ENCODE measurements at places on chromosomes 16 and 17. TPM values are rescaled to one million over a fixed set of nuclear protein-coding genes. Genes with fewer than 3 reads are reported as not detected.

DNA sequence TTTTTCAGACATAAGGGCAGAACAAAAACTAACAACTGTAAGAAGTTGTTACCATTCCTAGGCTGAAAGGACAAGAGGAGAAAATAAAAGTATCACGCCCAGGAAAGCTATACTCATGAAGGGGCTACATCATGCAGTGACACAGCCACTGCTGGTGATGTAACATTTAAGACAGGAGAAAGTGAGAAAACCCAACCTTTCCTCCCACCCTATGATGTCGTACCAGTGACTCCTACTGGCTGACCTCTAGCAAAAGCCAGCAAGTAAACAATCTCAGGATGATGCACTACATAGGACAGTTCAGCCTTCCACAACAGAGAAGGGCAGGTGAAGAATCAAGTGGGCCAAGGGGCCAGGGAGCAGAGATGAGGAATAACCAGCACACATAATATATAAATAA, 14.0 kb upstream of the OR1E2 start:
- DNase-seq: no peak
- no peaks in the 10 kb centered on the region for H3K4me1 ChIP-seq
- no peak overlapping the region for H3K4me3 ChIP-seq
- H3K36me3 ChIP-seq: no peaks in the 10 kb centered on the region
- no peak overlapping the region for H3K27ac ChIP-seq

DNA sequence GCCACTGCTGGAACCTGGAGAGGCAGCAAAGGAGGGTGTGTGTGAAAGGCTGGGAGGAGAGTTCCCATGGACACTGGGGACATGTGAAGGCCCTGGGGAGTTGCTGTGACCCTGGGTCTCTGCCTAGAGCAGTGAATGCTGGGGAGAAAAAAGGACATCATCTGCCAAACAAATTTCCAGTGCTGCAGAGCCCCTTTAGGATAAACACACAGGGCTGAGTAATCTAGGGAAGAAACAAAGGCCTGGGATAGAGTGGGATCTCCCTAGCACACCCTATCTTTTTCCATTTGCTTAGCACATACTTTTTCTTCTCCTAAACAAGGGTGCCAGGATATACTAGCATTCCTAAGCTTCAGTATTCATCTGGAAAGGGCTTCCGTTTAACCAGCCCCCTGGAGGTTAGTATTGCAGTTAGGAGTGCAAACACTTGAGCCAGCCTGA, 3.3 kb upstream of the HIGD1B start:
- H3K4me3 ChIP-seq: no peak overlapping the region
- peaks cover 15% of the 10 kb centered on the region for H3K4me1 ChIP-seq
- H3K27ac ChIP-seq: peak overlapping the region; percentile 39
- no peaks in the 10 kb centered on the region for H3K36me3 ChIP-seq
- peak; percentile 30 for DNase-seq
- no peaks in the 10 kb centered on the region for H3K27me3 ChIP-seq

- H3K36me3 ChIP-seq: no peaks in the 10 kb centered on the region
- DNase-seq: no peak
- H3K27ac ChIP-seq: no peak within 1 kb of the TSS
- peaks cover 5% of the 10 kb centered on the region for H3K27me3 ChIP-seq
- H3K4me3 ChIP-seq: no peak within 1 kb of the TSS
Measured at GRCh38 chr17:41624208-41625101, at the start of gene KRT17. Gene KRT17 (minus strand): TSS chr17:41624575. CDS start chr17:41624509, 66 bp downstream.

DNA sequence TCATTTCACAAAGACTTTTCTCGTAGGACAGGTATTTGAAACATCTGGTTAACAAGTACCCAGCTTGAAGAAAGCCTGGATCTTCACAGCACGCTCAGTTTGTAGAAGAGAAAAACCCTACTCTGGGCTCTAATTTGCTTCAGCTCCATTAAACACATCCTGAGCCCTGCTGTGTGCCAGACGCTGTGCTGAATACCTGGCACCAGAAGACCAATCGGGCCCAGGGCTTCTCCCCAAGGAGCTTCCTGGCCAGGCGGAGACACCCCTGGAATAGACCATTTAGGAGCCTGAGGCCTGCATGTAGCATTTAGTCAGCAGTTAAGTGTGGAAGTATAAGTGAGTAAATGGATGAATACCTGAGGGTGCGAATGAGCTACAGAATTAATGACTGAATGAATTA, 8.9 kb upstream of the ABAT start:
- no peak for DNase-seq
- H3K4me1 ChIP-seq: no peaks in the 10 kb centered on the region
- no peaks in the 10 kb centered on the region for H3K36me3 ChIP-seq
- no peak overlapping the region for H3K27ac ChIP-seq
- no peak overlapping the region for H3K4me3 ChIP-seq

GRCh38 chr17:65456368-65457151, 104.9 kb downstream of the AXIN2 start:
- no peaks in the 10 kb centered on the region for H3K27me3 ChIP-seq
- no peaks in the 10 kb centered on the region for H3K4me1 ChIP-seq
- no peak overlapping the region for H3K27ac ChIP-seq
- no peak for DNase-seq
- no peaks in the 10 kb centered on the region for H3K36me3 ChIP-seq
- H3K4me3 ChIP-seq: no peak overlapping the region

- H3K27me3 ChIP-seq: no peaks in the 10 kb centered on the region
- no peak overlapping the region for H3K4me3 ChIP-seq
- H3K27ac ChIP-seq: no peak overlapping the region
- peaks cover 5% of the 10 kb centered on the region for H3K4me1 ChIP-seq
- no peaks in the 10 kb centered on the region for H3K36me3 ChIP-seq
- no peak for DNase-seq
Measured at GRCh38 chr16:12016291-12016947, 39.9 kb downstream of the SNX29 start.

DNA sequence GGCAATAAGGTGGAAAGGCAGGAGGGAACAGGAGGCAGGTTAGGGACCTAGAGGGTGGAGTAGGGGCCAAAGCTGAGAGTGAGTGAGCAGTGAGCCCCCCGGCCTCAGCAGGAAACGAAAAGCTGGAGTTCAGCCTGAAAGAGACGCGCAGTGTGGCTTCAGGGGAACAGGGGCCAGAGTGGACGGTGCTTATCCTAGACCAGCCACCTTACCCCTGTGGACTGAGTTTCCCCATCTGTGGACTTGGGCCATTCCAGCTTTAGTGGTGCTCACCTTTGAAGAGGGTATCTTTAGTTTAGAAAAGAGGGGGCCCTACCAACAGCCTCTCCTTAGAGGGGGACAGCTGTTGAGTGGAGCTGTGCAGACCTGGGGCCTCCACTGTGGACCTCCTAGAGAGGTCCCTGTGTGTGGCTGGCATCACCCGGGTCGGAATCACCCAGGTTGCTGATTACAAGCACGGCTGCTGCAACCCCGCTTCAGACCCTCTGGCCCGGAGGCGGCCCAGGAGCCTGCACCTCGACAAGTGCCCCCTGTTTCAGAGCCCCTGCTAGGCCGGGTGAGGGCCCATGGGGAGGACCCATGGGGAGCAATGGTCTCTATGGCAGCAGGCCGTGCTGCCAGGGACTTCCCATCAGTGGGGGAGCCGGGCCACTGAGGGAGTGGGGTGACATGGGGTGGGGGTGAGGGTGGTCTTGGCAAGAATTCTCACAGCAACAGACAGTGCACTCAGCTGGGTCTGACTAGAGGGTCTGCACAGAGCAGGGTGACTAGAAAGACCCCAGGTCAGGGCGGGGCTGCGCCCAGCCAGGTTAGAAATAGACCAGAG, 2.6 kb downstream of the GPR142 start:
- no peak overlapping the region for H3K4me3 ChIP-seq
- H3K36me3 ChIP-seq: no peaks in the 10 kb centered on the region
- H3K27ac ChIP-seq: no peak overlapping the region
- H3K27me3 ChIP-seq: no peaks in the 10 kb centered on the region

DNA sequence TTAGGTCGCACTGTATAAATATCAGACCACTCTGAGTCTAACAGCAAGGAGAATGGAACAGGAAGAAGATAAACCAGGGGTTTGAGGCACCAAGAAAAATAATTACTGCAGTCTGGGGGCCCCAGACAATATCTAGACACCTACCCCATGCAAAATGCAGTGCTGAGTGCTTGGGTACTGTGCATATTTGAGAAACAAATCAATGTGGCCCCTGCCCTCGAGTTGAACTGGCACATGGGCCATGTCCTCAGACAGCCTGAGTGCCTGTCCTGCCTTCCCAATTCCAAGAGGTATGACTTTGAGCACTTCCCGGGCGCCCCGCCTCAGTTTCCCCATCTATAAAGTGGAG, 6.2 kb upstream of the CIITA start:
- H3K4me3 ChIP-seq: no peak overlapping the region
- H3K27me3 ChIP-seq: no peaks in the 10 kb centered on the region
- no peak for DNase-seq

Gene TP53TG3F
- polyA plus RNA-seq: not detected

- no peaks in the 10 kb centered on the region for H3K36me3 ChIP-seq
- H3K4me1 ChIP-seq: peaks cover 9% of the 10 kb centered on the region
- no peak overlapping the region for H3K4me3 ChIP-seq
- no peak for DNase-seq
- H3K27ac ChIP-seq: no peak overlapping the region
Measured at GRCh38 chr17:63679214-63679613, 20.7 kb downstream of the LIMD2 start.

DNA sequence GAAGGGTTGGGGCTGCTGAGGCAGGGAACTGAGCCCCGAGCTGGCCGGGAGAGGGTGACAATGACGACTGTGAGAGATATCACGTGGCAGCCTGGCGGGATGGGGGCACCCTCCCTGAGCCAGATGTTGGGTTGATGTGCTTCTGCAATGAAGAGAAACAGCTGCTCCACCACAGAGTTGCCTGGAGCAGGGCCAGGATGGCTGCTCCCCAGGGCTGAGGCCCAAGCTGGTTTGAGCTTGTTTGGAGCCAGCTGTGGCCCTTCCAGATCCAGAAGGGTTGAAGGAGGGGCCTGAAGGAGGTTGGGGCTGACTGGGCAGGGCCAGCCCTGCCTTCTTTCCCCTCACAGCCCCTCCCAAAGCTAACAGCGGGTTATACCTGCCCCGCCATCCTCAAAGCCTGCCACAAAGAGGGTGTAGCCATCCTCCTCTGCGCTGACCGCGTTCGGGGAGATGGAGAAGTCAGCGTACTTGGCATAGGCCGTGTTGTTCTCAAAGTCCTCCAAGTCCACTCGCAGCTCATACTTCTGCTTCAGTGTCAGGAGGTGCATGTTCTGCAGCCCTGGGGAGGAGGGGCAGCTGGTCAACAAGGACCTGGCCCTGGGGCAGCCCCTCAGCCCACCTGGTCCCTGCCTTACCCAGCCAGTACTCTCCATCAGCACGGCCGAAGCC, 2.1 kb downstream of the MFAP4 start:
- H3K4me1 ChIP-seq: peaks cover 52% of the 10 kb centered on the region
- peaks cover 33% of the 10 kb centered on the region for H3K36me3 ChIP-seq
- peak overlapping the region; percentile 59 for H3K27ac ChIP-seq
- H3K4me3 ChIP-seq: no peak overlapping the region
- no peaks in the 10 kb centered on the region for H3K27me3 ChIP-seq

DNA sequence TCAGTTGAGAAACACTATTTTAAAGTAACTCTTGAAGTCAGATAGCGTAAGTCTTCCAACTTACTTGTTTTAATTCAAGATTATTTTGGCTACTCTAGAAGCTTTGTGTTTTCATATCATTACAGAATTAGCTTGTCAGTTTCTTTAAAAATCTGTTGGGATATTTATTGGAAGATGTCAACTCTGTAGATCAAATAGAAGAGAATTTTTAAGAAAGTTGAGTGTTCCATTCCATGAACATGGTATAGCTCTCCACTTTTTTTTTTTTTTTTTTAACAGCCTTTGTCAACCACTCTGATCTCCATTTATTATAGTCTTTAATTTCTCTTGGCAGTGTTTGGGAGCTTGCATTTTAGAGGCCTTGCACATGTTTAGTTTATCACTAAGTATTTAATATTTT, 28.7 kb downstream of the NLK start:
- DNase-seq: no peak
- no peak overlapping the region for H3K4me3 ChIP-seq
- H3K27me3 ChIP-seq: no peaks in the 10 kb centered on the region

Gene RNU2-1
- not detected for polyA plus RNA-seq

DNA sequence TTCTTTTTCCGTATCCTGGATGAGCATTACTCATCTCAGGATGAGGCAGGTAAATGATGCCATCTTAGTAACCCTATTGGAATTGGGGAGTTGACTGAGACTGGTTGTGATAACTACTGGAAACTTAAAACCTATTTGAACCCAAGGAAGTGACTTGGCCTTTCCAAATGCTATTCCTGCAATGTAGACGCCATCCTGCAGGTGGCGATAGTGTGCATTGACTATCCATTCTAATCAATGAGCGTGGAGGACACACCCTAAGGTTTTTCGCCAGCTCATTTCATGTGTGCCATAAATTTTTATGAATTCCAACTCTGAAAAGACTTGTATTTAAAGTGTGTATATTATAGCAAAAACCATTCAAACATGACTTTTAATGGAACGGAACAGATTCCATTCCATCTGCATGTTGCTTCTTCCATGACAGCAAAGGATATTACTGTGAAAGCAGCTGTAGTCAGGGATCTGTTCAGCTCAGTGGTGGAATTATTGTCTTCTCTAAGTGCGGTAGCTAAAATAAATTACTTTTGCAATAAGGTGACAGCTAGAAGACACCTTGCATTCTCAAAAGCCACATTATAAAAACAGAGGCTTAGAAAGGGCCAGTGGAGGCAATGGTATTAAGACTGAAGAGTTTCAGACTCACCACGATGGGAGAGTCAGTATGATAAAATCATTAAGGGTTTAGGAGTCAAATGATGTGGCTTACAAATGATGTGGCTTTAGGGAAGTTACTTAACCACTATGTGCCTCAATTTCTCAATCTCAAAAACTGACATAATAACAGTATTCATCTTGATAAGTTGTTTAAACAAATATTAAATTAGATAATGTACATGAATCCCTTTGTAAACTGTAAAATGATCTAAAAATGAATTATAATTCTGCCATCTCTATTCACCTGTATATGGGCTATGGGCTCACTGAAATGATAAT, 55.5 kb downstream of the SYT17 start:
- no peak for DNase-seq
- no peaks in the 10 kb centered on the region for H3K36me3 ChIP-seq
- no peaks in the 10 kb centered on the region for H3K27me3 ChIP-seq
- H3K4me1 ChIP-seq: no peaks in the 10 kb centered on the region
- no peak overlapping the region for H3K4me3 ChIP-seq

GRCh38 chr16:8996891-8997290, 33.2 kb upstream of the USP7 start:
- no peaks in the 10 kb centered on the region for H3K36me3 ChIP-seq
- H3K27ac ChIP-seq: no peak overlapping the region
- DNase-seq: no peak
- no peaks in the 10 kb centered on the region for H3K27me3 ChIP-seq

Gene CHRNB1
- 6.3 TPM for polyA plus RNA-seq

DNA sequence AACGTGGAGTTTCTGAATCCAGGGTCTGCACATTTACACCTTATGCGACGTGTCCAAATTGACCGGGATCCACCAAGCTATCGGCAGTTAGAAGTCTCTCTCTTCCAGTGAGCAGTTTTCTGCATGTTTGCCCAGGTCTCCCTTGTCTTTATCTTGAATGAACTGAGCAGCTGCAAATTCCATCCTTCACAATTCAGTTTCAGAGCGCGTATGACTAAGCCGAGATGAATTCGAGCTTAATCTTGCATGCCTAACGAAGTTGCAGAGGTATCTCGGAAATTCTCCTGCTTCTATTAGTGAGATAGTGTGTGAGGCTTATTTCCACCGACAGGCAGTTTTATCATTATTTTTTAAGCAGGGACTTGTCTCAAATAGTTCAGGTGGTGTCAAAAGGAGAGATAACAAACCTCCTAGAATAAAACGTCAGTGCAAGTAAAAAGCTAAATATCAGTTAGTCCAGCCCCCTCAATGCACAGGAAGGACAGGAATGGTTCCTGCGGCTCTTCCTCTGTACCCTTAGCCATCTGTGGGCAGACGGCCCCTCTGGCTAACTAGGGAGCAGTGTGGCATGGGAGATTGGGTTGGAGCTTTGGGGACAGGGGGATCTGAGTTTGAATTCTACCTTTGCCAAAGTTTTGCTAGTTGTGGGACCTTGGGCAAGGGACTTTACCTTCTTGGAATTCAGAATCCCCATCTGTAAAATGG, 93.0 kb upstream of the GPR139 start:
- no peak overlapping the region for H3K4me3 ChIP-seq
- no peaks in the 10 kb centered on the region for H3K36me3 ChIP-seq
- H3K4me1 ChIP-seq: no peaks in the 10 kb centered on the region
- DNase-seq: no peak
